ENCODE measurements at places on chromosomes 6 and 20. TPM values are rescaled to one million over a fixed set of nuclear protein-coding genes. Genes with fewer than 3 reads are reported as not detected.

CTCFL gene
- not detected for polyA plus RNA-seq

UBE2C gene
- 53.1 TPM for polyA plus RNA-seq

FGD2 gene
- 4.3 TPM for polyA plus RNA-seq

TMEM217 gene
- polyA plus RNA-seq: 5.4 TPM

MOXD1 gene
- 15.4 TPM for polyA plus RNA-seq

KCNK15 gene
- polyA plus RNA-seq: 0.12 TPM

TNFAIP3 gene
- polyA plus RNA-seq: 5.6 TPM

STX11 gene
- polyA plus RNA-seq: 7.1 TPM

FLRT3 gene
- 0.42 TPM for polyA plus RNA-seq

SLC29A1 gene
- 11.6 TPM for polyA plus RNA-seq

CEP162 gene
- 2.2 TPM for polyA plus RNA-seq

AVP gene
- not detected for polyA plus RNA-seq

ROS1 gene
- polyA plus RNA-seq: not detected

HSPA12B gene
- polyA plus RNA-seq: 2.0 TPM

DNMT3B gene
- 0.96 TPM for polyA plus RNA-seq

KCNK17 gene
- 0.24 TPM for polyA plus RNA-seq

TFAP2B gene
- 3.3 TPM for polyA plus RNA-seq

CD24 gene
- 1,138 TPM for polyA plus RNA-seq

THEMIS gene
- polyA plus RNA-seq: 0.22 TPM

ATP6V1G2 gene
- polyA plus RNA-seq: 0.49 TPM

TUBB1 gene
- polyA plus RNA-seq: 0.04 TPM

GUCA1A gene
- not detected for polyA plus RNA-seq

INSM1 gene
- 0.02 TPM for polyA plus RNA-seq

TFAP2D gene
- not detected for polyA plus RNA-seq

OR2J3 gene
- not detected for polyA plus RNA-seq

ARMH2 gene
- polyA plus RNA-seq: not detected

SLC35D3 gene
- 0.02 TPM for polyA plus RNA-seq

TCF21 gene
- 1.9 TPM for polyA plus RNA-seq

FOXQ1 gene
- polyA plus RNA-seq: 7.8 TPM

ADGRG6 gene
- polyA plus RNA-seq: 6.8 TPM

ADAM33 gene
- polyA plus RNA-seq: 83.1 TPM

PRSS16 gene
- 3.6 TPM for polyA plus RNA-seq

LZTS3 gene
- 1.8 TPM for polyA plus RNA-seq

PARD6B gene
- polyA plus RNA-seq: 1.6 TPM

MAS1 gene
- polyA plus RNA-seq: not detected

APOBEC2 gene
- polyA plus RNA-seq: 0.19 TPM
